Foreskin keratinocyte (primary cell): ENCODE measurements at places on chromosomes 4 and X. TPM values are rescaled to one million over a fixed set of nuclear protein-coding genes. Genes with fewer than 3 reads are reported as not detected.

The TRIML2 gene
- 18.7 and 53.0 TPM in 2 replicates for total RNA-seq

The AFF1 gene
- total RNA-seq = 16.4 and 19.5 TPM in 2 replicates

The FGF5 gene
- total RNA-seq = 4.2 and 5.8 TPM in 2 replicates

The CLCN4 gene
- 0.35 and 0.44 TPM in 2 replicates for total RNA-seq

The EMCN gene
- total RNA-seq = not detected in 2 replicates

The EDA2R gene
- total RNA-seq = 1.7 and 2.9 TPM in 2 replicates

The ATP5ME gene
- total RNA-seq = 578 and 609 TPM in 2 replicates

The GLRB gene
- total RNA-seq = 1.1 and 1.2 TPM in 2 replicates

The MAGEA10 gene
- total RNA-seq = not detected in 2 replicates
